ENCODE measurements at places on chromosomes 16 and 17.
A peak's percentile ranks its signal among the peaks of the same experiment; 100 is the strongest.

- no peak for DNase-seq
These were observed 143.2 kb downstream of the SOCS1 start for GRCh38 chr16:11112723-11113348.

GRCh38 chr17:49378311-49378710, 16.3 kb upstream of the ZNF652 start:
- no peak for DNase-seq

DNA sequence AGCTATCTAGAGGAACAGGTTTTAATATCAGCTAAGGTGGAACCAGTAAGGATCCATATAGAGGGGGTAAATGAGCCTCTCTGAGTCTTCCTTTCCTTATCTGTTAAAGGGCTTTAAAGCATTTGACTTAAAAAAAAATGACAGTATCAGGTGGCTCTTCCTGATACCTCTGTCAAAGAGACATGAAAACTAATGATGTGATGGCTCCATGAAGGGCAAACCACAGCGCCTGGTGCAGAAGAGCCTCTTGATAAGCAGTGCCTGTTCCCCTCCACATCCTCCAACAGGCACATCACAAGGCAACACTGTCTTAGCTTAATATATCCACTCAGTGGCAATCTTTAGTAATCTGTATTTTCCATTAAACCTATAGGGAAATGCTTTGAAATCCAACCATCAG, 68.9 kb downstream of the USP31 start:
- no peak for DNase-seq

DNA sequence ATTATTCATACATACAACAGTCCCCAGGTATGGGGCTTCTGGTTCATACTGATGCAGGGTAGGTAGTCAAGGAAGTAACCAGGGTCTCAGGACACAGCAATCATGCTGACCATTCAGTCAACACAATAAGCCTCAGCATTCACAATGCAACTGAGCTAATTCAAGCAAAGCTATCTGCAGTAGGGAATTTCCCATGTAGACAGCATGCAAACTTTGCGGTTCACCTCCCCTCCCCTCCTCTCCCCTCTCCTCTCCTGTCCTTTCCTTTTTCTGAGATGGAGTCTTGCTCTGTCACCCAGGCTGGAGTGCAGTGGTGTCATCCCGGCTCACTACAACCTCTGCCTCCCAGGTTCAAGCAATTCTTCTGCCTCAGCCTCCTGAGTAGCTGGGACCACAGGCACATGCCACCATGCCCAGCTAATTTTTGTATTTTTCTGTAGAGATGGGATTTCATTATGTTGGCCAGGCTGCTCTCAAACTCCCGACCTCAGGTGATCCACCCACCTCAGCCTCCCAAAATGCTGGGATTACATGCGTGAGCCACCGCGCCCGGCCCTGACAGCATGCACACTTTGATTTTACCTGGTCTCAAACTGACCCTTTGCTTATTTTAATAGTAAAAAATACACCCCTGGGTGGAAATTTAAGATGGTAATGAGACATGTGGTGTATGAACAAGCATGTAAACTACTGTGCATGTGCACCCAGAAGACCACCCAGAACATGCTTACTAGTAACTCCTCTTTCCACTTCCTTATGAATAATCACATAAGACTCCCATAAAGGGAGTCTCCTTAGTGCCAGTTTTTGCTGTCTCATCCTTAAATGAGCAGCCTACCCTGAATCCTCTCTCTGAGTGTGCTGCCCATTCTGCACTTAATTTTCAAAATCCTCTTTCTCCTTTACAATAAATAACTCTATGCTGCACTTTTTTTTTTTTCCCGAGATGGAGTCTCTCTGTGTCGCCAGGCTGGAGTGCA, 9.3 kb upstream of the RNF135 start:
- no peak for DNase-seq

DNA sequence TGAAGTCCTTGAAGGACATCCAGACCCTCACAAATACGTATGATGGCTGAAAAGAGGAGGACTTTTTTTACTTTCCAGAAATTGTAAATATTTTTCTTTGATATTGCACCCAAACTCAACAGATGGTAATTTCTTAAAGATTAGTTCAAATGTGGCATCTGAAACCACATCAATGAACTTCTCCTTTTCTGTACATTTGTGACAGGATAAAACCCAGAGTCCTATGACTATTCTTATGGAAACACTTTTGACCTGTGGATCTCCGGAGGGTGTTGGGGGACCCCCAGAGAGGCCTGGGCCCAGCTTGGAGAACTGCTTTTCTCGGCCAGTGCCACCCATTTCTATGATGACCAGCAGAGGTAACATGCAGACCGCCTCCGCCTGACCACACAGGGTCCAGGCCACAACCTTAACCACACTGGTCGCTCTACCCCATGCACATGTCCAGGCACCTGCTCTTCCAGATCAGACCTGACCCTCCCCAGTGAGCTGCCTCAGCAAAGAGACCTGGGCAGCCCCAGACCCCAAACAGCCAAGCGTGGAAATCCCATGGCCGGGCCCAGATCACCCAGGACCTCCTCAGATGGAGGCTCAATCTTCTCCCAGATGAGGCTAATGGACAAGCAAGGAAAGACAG, 22.7 kb downstream of the RPH3AL start:
- DNase-seq, result no peak

DNA sequence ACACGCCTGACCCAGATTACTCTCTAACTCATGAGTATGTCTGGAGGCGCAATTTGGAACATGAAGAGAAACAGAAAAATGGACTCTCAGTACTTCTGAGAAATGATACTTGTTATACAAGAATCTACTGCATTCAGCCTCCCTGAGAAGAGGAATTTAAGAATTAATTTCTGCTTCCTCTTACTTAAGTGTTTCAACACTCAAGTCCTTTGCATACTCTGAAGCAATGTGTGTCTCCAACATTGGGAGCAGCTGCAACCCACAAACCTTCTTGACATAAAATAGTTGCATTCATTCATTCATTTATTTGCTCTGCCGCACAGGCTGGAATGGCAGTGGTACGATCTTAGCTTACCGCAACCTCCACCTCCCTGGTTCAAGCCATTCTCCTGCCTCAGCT, 199.8 kb downstream of the NPIPA7 start:
- no peak for DNase-seq

GRCh38 chr16:30786936-30787612, at the start of gene ZNF629:
TSS of gene ZNF629 (minus strand) at chr16:30787205. CDS start at chr16:30784482, 2,723 bp downstream.
- DNase-seq, result no peak

- no peak for DNase-seq
These were observed 1.7 kb downstream of the ABCA8 start for GRCh38 chr17:68953340-68953997.

- DNase-seq, result no peak
These were observed 33.5 kb downstream of the KANSL1 start for GRCh38 chr17:46159686-46160085.

- no peak for DNase-seq
These were observed 7.1 kb downstream of the ENGASE start for GRCh38 chr17:79081571-79082276.

- DNase-seq, result no peak
These were observed 10.5 kb downstream of the MXRA7 start for GRCh38 chr17:76700270-76700616.

- no peak for DNase-seq
These were observed 1.7 kb downstream of the CDH5 start for GRCh38 chr16:66367968-66368891.

- peak; percentile 14 for DNase-seq
These were observed 825 bp downstream of the METTL9 start for GRCh38 chr16:21600031-21600773.

- no peak for DNase-seq
These were observed 10.2 kb downstream of the MAP3K14 start for GRCh38 chr17:45306623-45307022.

DNA sequence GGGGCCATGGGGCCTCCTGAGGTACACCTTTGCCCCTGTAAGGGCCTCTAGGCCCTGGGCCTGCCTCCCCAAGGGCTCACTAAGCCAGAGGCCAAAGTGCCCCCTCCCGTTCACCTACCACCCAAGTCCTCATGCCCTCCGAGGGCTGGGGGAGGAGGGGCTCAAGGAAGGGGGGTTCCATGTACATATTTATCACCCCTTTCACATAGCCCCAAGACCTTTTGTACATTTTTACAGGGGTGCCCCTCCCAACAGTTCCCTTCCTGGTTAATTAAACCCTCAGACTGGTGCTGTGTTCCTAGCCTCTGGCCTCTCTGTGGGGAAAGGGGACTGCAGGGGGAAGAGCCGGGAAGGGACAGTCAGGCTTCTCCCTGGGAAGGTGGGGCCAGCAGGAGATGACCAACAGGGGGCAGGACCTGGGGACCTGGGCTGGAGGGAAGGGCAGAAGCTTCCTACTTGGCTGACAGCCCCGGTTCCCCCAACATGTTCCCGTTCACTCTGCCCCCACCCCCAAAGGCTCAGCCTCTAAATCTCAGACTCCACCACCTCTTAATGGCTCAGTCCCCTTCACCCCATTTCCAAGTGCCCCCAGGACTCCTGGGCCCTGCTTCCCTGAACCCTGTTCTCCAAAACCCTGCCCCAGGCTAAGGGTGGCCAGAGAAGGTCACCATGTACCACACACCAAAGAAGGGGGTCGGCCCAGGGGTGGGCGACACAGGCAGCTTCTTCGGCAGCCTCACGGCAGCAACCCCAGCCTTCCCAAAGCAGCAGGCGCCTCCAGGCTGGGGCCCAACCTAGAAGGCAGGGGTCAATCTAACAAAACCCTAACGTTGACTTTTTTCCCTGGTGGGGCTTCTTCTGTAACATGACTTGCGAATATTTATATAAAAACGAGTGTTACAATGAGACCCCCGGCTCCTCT, 11.9 kb downstream of the FBRS start:
- no peak for DNase-seq

DNA sequence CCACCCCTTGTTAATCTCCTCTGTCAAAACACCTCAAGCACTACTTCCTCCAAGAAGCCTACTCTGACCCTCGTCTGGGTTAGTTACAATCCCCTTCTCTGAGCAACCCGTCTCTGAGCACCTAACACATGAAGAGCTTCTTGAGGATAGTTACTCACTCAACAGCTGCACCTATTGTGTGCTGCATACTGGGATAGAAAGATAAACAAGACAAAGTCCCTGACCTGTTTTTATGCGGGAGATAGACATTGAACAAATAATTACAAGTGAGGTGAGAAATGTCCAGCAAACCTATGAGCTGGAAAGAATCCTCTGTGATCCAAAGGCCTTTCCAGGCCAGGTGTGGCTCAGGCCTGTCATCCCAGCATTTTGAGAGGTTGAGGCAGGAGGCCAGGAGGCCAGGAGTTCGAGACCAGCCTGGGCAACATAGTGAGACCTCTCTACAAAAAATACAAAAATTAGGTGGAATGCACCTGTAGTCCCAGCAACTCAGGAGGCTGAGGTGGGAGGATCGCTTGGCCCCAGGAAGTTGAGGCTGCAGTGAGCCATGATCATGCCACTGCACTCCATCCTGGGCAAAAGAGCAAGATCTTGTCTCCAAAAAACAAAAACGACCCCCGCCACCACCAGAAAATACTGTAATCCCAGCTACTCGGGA, 5.5 kb upstream of the ZNF771 start:
- DNase-seq, result no peak

DNA sequence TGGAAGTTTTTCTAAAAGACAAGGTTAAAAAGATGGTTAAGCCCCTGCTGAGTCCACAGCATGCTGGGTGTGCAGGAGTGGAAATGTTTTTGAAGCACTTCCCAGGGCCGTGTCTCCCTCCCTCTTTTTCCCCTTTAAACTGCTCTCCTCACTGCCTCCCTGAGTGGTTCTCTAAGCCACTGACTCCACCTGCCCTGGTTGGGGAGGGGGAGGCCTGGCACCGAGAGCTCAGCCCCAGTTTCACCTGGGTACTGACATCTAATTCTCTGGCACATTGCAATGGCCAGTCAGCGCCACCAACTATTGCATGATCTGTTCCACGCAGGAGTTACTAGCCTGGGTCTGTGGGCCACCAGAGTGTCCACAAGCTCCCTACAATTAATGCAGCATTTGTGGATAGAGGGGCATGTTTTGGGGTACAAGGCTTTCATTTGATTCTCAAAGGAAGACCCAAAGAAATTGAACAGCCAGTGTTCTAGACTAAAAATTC, 22.7 kb downstream of the MPP3 start:
- no peak for DNase-seq

DNA sequence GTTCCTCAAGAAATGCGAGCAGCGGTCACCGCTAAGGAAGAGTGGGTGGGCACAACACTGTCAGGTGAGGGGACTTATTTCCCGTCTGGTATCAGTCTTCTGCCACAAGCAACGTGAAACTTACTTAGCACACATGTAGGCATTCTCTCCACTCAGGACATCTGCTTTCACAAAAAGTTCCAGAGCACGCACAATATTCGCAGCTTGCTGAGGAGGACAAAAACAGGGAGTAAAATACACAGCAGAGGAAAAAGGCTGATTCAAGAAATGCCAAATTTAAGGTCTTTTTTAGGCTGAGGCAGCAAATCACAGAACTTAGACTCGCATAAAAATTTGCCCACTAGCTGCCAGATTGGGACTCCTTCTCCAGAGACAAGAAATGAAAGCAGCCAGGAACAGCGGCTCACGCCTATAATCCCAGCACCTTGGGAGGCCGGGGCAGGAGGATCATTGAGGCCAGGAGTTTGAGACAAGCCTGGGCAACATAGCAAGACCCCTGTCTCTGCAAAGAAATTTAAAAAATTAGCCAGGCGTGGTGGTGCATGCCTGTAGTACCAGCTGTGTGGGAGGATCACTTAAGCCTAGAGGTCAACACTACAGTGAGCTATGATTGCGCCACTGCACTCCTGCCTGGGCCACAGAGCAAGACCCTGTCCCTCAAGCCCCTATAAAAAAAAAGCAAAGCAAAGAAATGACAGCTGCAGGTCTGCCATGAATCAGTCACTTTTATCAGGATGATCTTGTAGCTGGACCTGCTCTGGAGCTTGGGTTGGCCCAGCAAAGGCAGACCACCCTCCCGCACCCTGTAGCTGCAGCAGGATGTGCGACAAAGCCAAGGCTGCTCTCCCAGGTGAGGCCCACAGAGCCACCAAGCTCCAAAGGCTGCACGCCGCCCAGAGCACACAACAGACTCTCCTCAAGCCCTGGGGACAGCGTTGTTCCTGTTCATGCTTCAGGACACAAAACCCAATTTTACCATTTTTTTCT, 20.5 kb downstream of the USP36 start:
- DNase-seq, result no peak

DNA sequence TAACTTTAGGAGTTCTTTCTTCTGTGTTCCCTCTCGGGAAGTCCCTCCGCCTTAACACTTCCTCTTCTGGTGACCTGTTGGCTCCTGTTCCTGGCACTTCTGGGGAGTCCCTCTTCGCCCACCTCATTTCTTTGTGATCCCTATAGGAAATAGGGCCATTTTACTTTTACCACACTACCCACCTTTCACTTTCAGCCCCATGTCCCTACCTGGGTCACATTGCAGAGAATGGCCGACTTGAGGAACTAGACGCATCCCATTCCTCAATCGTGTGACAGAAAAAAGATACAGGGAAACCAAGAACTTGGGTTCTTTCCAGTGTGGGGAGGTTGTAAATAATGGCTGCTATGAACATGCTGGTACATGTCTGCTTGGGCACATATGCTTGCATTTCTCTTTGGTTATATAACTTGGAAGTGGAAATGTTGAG, 6.6 kb downstream of the IL21R start:
- DNase-seq, result no peak

GRCh38 chr16:84315422-84315821, 20.7 kb downstream of the WFDC1 start:
- DNase-seq, result no peak

GRCh38 chr16:67470359-67470758, 10.6 kb downstream of the ATP6V0D1 start:
- no peak for DNase-seq

GRCh38 chr16:62872339-62872738, 836.1 kb upstream of the CDH8 start:
- no peak for DNase-seq
